ENCODE measurements at places on chromosomes 4 and X.

DNA sequence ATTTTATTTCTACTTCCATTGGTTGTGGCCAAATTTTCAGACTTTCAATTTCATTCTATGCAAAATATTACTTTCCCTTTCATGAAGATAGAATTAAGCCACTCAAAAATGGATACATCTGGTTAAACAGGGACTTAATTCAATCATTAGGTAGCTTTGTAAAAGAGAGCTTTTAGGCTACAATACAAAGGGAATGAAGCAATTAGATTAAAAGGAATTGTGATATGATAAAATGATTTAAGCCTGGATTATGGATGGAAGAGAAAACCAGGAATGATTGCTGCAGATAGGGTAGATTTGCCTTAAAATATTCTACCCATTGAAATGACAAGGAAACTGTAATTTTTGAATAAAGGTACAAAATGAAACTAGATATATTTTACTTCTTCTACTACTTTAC lies 134.6 kb upstream of the PDHA2 start:
- no peak for DNase-seq

DNA sequence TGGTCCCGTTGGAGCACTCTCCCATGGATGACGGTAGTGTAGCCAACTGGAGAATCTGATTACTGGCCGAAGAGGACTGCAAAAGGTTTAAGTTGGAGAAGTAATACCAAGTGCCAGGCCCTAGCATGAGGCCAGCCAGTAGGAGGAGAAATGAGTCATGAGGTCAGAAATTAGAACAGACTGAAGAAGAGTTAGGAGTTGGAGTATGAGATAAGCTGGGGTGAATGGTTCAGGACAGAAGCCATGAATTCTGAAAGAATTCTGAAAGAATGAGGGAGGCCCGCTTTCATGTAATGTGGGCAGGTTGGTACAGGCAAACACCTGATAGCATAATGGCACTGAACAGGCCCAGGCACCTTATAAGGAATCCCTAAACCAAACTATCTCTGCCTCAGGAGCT lies 18.4 kb upstream of the STK26 start:
- DNase-seq, result no peak

GRCh38 chrX:85243155-85243554 lies 424 bp downstream of the SATL1 start:
- DNase-seq, result no peak

- no peak for DNase-seq
Measured at GRCh38 chr4:64495946-64496345, 86.7 kb upstream of the TECRL start.

DNA sequence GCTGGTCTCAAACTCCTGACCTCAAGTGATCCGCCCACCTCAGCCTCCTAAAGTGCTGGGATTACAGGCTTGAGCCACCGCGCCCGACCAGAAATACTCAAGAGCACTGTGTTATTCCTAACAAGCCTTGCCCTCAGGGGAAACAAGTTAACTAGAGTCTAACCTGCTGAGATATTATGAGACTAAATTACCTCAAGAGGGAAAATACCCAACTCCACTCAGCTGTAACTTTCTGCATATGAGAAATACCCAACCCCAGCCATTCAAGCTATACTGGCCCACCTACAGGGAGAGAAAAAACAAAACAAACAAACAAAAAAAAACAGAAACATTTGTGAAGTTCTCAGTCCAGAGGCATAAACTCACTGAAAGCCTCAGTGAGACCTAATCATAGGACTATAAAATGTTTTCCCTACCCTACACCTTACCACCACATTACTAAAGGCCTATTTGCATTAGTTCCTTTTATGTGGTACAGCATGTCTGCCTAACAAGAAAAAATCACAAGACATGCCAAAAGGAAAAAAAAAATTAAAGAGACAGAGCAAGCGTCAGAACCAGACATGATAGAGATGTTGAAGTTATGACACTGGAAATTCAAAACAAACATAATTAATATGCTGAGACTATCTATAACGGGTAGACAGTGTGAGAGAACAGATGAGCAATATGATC lies 876.0 kb downstream of the FSTL5 start:
- DNase-seq, result no peak

Data from DMS153 (cell line).